SK-N-SH (cell line): ENCODE measurements at places on chromosomes 2 and 18. TPM values are rescaled to one million over a fixed set of nuclear protein-coding genes. Genes with fewer than 3 reads are reported as not detected.

DNA sequence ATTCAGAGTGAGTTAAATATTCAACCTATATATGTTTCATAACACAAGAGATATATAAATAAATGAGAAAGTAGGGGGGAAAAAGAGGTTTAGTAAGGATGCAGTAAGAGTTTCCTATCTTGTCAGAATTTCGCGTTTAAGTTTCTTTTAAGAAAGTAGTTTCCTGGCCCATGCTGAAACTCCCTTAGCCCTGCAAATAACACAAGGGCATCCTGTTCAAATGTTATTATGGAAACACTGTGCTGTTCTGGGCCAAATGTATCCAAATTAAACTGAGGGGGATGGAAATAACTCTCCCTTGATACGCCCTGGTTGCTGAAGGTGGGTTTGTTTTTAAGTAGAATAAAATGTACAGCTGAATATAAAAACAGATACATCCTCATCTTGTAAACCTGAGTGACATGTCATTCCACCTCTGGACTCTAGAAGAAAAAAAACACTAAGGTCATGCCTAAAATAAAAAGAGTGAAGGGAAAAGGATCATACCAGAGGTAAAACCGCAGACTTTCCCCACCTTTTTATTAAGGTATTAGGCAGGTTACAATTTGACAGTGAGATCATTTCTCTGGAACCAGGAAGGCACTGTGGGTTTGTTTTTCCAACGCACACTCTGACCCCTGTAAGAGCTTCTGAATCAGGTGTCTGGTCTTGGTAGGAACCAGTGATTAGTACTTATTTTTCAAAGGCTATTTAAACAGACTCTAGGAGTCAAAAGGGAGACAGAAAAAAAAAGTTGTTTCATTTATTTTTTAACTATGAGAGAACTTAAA, 16.7 kb downstream of the BCL2 start:
- DNase-seq = no peak

DNA sequence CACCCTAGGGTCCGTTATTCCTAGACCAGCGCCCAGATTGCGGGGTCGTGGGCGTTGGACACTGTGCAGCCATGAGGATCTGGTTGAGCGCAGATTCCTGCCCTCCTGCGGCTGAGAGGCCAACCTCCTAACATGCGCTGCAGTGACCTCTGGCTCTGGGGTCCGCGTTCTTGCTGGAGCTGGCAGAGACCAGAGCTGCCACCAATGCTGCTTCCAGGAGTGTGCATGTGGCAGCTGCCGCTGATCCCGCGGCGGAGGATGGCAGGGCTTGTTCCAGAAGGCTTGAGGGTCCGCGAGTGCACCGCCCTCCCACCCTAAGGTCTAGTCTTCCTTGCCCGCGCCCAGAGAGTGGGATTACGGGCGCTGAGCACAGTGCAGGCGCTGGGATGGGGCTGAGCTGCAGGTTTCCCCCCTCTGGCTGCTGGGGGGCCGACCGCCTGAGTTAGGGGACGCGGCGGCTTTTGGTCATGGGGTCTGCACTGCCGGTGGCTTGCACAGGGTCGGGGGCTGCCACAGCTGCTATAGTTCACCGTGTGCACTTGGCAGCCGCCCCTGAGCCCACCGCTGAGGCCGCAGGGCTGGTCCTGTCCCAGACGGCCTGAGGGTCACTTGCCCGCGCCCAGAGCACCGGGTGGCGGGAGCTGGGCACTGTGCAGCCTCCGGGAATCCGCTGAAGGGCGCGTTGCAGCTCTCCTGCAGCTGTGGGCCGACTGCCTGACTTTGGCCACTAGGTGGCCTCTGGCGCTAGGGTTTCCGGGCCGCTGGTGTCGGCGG, 145.9 kb downstream of the CCDC74A start:
- peak; percentile 78 for DNase-seq

DNA sequence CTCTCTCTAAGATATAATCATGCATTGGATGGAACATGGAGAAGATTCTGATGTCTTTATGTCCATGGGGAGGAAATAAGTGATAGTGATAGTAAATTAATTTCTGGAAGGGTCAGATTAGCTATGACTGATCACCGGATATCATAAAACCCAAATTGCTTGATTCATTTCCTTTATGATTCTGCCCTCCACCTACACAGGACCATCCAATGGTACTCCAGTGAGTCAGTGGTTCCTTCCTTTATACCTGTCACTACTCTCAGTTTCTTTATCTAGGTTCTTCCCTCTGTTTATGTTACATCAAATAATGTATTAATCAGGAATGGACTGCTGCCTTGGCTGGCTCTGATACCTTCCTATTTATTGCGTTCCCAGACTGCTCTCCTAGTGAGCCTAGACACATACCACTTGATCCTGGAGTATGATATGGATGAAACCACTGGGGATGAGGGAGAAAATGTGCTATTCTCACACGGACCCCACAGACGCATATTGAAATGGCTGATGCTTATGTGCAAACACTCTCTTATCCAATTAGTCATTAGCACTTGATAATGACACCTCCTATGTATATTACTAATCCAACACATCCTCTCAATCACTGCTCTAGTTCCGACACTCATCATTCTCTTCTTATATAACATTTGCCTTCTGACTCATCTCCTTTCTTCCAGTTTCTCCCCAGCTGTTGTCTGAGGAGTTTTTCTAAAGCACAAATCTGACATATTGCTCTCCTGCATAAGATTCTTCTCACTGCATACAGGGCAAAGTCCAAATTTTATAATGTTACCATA, 315.6 kb downstream of the INSIG2 start:
- DNase-seq = no peak

DNA sequence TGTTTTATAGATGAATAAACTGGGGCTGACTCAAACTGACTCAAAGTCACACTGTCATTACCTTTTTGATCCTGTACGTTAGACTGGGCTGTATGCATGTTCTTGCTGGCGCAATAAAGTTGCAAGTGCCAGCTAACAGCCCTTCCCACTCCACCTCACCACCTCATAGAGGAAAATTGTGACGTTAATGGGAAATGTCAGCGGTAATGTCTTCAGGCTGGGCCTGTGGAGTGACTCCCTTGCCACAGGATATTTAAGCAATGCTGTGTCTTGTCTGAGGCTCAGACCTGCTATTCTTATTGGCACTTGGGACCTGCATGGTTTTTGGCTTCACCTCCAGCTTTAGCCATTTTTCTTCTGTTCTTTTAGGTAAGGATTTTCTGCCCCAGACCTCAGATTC, 25.2 kb upstream of the CASP10 start:
- DNase-seq = no peak

GRCh38 chr2:97728091-97728731, 14.8 kb downstream of the ZAP70 start:
- no peak for DNase-seq

DNA sequence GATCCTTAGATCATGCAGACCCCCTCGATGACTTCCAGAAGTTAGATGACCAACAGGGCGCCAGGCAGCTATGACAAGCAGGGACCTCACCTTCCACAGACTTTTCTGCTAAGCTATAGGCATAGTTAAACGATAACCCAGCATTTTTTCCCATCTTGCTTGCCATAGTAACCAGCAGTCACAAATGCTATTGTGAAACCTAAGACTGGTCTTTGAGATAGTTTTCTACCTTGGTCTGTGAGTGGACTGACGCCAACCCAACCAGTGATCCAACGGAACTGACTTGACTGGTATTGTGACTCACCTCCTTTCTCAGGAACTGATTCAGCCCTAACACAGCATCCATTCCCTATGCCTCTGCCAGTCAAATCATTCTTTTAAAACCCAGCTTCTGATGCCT, 361.2 kb downstream of the LRRTM4 start:
- DNase-seq = no peak

DNA sequence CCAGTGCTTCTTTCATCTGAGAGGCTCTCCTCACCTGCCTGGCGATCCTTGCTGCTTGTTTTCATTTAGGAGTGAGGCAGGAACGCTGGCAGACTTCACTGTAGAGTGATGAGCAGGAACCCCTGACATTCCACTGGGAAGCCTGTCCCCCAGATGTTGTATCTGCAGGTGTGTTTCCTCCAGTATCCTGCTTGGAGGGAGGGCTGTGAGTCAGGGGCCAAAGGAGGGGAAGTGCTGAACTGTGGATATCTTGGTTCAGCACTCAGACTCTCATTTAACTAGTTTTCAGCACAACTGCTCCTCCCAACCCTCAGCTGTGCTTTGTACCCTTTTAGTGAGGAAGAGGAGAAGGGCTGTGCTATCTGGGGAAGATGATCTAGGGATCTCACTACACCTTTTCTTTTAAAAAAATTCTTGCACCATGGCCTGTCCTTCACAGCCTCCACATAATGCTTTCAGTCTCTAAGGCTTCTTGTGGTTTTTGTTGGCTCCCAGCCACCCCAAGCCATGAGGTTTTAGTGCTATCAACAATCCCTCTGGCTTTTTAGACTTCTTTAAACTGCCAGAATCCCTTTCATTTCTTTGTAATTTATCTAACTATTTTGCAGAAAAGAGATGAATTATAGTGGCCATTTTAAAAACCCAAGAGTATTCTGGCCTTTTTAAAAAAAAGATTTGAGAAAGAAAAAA, 11.2 kb downstream of the ANKAR start:
- no peak for DNase-seq

DNA sequence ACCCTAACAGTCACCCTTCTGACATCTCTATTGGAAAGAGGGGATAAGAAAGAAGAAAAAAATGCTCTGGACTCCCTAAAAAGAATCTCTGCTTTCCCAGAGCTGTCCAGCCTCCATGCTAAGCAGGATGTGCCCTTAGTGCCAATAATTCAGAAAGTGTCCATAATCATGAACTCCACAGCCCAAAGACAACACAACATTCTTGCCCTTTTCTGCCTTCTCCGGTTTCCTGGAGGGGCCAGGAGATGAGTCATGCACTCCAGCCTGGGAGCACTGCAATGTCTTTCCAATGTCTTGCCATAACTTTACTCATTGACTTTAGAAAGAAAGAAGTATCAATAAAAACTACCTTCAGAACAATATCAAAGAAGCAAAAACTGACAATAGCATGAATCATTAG, 44.0 kb downstream of the KLF7 start:
- no peak for DNase-seq

GRCh38 chr2:38778687-38779082, 675 bp downstream of the GEMIN6 start:
- peak; percentile 61 for DNase-seq

DNA sequence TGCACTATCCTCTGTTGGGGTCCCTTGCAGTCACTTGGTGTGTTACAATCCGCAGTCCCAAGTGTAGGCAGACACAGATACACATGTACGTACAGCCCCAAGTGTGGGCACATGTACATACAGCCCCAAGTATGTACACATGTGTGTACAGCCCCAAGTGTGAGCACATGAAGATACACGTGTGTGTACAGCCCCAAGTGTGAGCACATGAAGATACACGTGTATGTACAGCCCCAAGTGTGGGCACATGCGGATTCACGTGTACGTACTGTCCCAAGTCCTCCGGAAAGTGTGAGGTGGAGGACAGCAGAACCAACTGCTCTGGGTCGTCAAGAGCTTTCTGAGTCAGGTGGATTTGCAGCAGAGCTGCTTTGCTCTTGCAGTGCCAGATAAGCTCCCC, 440.0 kb downstream of the ZNF516 start:
- no peak for DNase-seq

DNA sequence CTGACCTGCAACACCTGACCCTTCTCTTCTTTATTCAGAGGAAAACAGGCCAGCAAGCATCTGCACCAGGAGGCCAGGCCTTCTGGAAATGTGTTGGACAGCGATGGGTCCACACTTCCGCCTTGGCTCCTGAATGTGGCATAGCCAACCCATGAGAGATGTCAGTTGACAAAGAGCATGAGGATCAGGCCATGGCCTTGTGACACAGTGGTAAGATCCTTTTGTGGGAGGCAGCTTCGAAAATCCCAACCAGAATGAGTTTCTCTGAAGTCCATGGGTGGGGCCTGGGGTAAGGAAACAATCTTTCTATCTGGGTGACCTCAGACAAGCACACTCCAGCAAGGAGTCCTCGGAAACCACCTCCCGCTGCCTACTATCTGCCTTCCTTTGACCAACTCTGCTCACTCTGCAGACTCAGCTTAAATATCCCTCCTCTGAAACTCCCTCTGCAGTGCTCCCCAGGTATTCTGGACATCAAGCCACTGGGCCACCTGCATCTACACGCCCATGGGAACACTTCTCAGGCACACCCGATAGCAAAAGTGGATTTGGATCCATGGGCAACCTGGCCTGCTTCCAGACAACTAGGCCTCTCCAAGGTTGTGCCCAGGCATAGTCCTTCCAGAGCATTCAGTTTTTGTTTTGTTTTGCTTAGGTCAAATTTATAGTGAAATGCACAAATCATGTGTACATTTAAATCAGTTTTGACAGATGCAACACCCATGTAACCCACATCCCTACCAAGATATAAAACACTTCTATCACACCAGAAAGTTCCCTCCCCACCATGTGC, 3.6 kb upstream of the SH2D6 start:
- no peak for DNase-seq

DNA sequence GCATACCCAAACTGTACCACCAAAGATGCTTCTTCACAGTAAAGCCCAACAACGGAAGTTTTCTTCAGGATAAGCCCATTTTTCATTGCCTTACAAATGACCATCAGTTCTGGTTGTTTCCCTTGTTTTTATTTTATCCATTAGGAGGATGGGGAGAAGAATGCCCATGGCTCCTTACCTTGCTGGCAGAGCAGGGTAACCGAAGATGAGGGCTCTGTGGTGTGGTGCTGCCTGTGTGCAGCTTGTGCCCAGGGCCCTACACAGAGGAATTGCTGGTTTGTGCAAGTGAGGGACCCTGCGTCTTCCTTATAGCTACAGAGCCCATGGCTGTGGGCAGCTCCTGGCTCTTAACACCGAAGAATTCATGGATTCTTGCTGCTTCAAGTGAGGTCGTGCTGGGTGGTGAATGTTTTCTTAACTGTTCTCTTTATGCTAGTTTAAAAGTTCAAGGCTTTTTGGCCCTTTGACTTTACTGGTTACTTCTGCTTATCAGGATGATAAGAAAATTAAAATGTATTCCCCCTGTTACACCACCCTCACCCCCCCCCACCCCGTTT, 110.6 kb downstream of the MAP4K4 start:
- no peak for DNase-seq

GRCh38 chr2:33617401-33617800, 18.3 kb upstream of the FAM98A start:
- DNase-seq = no peak

GRCh38 chr2:233976087-233976486, 58.9 kb downstream of the TRPM8 start:
- DNase-seq = no peak

- DNase-seq = no peak
Measured at GRCh38 chr2:240852671-240853314, 15.8 kb upstream of the AGXT start.

DNA sequence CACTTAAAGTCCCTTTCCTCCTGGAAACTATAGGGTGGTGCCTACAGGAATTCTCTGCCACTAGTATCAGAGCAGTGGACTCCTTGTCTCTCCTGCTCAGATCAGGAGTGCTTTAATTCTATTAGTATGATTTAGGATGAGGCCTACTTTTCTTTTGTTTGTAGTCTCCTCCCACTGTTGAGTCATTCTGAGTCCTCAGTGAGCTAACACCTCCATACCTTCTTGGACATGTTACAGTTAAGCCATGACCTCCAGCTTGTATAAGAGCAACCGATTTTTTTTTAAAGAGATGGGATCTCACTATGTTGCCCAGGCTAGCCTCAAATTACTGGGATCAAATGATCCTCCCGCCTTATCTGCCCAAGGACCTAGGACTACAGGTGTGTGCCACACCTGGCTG, 48.7 kb upstream of the OTOF start:
- DNase-seq = no peak

- DNase-seq = no peak
Measured at GRCh38 chr2:40321822-40322221, 130.1 kb downstream of the SLC8A1 start.

PROKR1 gene
- polyA plus RNA-seq = not detected in 2 replicates

MAPK4 gene
- polyA plus RNA-seq = 0.02 TPM in 2 replicates

SCN2A gene
- 5.1 and 7.3 TPM in 2 replicates for polyA plus RNA-seq

POTEJ gene
- not detected in 2 replicates for polyA plus RNA-seq

FBXO15 gene
- polyA plus RNA-seq = 0.62 and 0.70 TPM in 2 replicates
